ENCODE measurements at places on chromosomes 6 and 20.

- peak; percentile 16 for DNase-seq
Measured at GRCh38 chr6:87436435-87436834, 28.7 kb downstream of the CFAP206 start.

GRCh38 chr6:37514837-37515236, 15.1 kb upstream of the CCDC167 start:
- DNase-seq: no peak

- no peak for DNase-seq
Measured at GRCh38 chr20:32539026-32539816, 45.9 kb downstream of the NOL4L start.

- DNase-seq: no peak
Measured at GRCh38 chr6:27312950-27313271, 838 bp upstream of the POM121L2 start.

GRCh38 chr6:17987697-17988421, 424 bp upstream of the KIF13A start:
- no peak for DNase-seq

DNA sequence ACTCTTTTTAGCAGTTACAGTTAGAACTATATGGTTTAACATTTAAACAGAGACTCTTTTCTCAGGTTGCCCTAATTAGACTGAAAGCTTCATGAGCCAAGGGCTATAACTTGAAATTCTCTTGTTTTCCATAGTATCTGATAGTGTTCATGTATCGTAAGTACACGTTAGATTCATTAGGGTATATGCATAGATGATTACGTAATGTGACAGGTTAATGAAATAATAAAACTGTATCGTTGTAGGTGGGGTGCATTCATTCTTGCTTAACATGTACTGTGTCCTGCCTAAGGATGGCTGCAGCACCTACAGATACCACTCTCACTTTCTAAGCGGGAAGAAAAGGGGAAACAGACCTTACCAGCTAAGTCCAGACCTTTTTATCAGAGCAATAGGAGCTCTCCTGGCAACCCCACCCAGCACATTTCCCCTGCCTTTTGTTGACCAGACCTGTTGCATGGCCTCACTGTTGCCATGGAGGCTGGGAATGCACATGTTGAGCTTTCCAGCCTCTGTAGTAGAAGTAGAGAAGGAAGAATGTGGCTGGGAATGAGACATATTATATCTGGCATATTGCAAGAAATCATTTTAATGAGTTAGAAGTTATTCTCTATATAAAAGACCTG, 83.0 kb downstream of the MAP3K4 start:
- DNase-seq: no peak

GRCh38 chr6:13098793-13099570, 229.4 kb downstream of the TBC1D7 start:
- no peak for DNase-seq

DNA sequence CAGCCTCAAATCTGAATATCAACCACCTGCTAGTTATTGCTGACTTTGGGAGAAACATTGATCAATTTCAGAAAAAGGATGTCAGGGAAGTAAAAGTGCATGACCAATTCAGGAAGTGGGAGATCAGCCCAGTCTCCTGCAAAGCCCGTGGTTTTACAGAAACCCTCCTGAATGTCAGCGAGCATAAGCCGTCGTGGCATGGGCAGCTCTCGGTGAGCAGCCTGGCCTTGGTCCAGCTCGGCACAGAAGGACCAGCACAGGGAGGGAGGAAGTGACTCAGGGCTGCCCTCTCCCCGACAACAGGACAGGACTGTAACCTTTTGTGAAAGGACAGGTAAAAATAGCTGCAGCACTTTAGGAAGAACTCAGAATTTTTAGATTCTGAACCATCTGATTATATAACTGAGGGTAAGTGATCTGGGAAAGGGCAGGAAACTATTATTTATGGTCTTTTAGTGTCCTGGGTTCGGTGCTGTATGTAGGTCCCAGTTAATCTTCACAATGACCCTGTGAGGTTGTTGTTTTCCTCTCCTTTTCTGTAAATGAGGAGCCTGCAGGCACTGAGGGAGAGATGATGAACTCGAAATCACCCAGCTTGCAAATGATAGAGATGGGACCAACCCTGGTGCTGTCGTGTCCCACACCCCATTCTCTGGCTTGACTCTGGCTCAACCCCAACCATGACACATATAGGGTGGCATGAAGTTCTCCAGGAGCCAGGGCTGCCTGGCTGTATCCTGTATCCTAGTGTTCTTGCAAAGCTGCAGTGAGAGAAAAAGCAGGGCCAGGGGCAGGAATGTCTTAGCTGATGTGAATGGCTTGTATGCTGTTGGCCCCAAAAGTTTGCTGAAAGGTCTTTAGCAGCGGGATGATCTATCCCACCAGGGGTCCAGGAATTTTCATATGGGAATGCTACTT, 37.6 kb downstream of the NRN1 start:
- DNase-seq: no peak

DNA sequence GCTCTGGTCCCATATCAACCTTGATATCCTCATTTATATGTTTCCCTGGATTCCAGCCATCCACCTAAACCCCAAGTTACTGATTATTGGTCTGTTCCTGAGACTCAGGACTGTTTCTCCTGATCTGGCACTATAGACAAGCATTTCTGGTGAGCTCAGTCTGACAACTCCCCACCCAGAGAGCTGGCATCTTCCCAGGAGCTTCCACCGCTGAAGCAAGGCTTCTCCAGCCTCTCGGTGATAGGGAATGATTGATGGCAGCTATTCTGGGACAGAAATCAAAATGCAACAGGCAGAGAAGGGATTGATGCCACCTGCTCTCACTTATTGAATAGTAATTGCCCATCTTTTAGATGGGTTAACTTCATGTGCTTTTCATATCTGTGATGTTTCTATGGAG, 169.7 kb upstream of the GGTLC1 start:
- DNase-seq: no peak

GRCh38 chr6:19613678-19614077, 223.5 kb upstream of the ID4 start:
- no peak for DNase-seq

DNA sequence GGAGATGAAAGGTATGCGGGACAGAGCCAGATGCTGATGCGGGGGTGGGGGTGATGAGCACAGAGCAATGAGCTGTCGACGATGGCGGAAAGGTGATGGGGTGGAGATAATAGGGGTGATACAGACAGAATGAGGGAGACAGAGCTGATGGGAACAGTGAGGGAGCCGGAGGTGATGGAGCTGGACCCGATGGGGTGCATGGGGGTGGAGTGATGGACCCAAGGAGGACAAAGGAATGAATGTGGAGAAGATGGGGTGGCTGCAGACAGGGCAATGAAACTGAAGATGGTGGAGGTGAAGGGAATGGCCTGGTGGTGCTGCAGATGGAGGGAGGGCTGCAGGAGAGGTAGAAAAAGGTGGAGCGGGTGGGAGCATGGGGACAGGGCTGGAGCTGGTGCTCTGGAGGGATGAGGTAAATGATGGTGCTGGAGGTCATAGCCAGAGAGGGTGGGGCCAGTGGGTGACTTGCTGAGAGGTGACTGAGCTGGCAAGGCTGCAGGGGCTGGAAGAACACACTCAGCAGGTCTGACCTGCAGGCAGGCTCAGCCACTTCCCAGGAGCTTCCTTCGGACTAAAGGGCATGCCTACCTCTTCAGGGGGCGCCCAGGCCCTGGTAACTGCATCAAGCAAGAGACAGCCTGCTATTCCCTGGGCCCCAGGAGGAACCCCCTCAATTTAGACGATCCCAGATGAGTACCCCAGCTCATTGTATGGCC, 6.0 kb upstream of the FOXS1 start:
- no peak for DNase-seq

- no peak for DNase-seq
Measured at GRCh38 chr20:1195226-1195625, 8.0 kb upstream of the C20orf202 start.

- DNase-seq: no peak
Measured at GRCh38 chr20:50632236-50632635, 59.1 kb downstream of the RIPOR3 start.

DNA sequence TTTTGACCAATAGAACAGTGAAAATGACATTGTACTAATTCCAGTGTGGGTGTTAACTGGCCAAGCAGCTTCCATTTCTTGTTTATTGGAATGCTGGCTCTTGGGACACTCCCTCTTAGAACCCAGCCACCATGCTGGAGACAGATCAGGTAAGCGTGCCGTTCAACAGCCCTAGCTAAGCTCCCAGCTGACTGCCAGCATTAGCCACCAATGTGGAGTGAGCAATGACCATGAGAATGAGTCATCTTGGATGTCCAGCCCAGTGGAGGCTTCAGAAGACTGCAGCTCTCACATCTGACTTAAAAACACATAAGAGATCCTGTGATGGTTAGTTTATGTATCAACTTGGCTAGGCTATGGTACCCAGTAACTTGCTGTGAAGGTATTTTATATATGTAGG, 3.0 kb upstream of the LINC00237 start:
- no peak for DNase-seq

GRCh38 chr6:106450653-106451052, 90.1 kb downstream of the CRYBG1 start:
- no peak for DNase-seq

DNA sequence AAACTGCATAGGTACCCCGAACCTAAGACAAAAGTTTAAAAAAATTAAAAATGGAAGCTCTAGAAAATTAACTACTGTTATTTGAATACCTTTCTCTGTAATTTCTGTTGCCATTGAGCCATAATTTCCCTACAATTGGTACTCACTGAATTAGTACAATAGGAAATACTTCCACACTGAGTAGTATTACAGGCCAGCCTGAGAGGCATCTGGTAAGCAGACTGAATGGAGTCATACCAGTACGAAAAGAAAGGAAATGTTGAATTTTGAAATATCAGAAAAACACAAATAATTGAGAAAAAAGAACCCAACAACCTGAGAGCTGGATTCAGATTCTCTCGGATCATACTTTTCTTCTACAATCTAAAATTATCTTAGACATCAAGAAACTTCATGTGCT, 791.3 kb downstream of the TENT5A start:
- no peak for DNase-seq

DNA sequence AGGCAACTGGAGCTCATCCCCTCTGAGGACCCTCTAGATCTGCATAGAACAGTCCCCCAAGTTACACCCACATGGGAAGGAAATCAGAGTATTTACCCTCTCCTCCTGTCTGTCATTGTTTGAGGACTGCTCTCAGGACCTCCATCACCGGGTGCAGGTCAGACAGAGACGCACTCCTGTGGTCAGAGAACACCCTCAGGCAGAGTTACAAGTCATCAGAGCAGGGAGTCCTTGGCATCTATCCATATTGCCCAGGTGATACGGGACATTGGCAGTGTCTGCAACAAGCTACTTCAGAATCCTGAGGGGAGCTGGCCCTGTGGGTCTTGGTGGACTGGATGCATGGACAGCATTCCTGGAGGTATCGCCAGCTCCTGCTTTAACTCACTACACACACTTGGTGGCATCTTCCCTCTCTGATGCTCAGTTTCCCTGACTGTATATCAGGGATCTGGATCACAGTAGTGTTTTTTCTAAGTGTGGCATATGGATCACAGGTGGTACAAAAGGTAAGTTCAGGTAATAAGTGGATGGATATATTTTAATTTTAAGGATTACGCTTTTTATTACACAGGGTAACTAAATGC, 15.1 kb upstream of the ISM1 start:
- no peak for DNase-seq

GRCh38 chr6:143328876-143329275, 121.6 kb downstream of the ADAT2 start:
- no peak for DNase-seq

DNA sequence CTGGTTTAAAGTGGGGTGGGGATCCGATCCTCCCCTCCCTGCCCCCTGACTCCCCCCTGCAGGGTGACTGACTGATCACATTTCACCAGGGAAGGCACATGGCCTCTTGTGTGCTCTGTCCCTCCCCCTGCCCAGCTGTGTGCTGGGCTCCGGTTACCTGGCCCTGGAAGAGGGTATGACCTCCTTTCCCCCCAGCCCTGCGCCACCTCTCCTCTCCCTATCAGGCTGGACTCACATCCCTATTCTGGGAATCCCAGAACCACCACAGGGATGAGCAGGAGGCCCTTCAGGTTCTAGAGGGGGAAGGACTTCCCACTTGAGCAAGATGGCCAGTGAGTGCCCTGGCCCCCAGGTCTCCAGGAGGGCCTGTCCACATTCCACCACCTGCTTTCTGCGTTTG, 2.1 kb upstream of the IP6K3 start:
- no peak for DNase-seq

GRCh38 chr20:36646678-36647077, 682 bp upstream of the SLA2 start:
- no peak for DNase-seq

DNA sequence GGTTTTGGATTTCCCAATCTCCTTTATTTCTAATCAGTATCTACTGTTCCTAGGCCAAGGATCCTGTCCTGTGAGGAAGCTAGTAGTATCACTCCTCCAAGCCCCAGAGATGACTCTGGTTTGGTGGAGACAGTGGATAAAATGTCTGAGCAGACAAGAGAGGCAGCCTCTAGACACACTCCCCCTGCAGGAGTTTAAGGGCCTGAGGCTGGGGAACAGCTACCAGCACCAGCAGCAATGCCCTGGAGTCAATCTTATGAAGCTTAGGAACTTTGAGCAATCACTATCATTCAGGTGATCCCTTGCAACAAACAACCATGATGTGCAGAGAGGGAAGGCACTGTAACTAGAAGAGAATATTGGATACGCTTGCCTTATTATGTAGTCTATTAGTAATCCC, 384.7 kb upstream of the ID4 start:
- no peak for DNase-seq

DNA sequence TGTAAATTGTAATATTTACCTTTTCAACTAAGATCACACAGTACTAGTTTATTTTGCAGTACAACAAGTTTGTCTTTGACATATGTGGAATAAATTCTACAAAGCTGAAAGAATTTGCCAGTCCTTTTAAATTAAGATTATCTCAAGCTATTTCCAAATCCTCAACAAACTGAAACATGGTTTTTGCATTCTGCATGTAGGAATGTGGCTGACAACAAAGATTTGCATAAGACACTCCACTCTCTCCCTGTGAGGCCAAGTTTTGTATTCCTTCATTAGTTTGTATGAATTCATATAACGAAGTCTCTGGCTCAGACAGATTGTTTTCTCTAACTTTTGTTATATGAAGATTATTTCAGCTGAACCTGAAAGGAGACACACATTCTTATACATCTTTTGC, 124.1 kb upstream of the THEMIS start:
- no peak for DNase-seq

- no peak for DNase-seq
Measured at GRCh38 chr6:138512609-138513008, 13.3 kb upstream of the NHSL1 start.

- no peak for DNase-seq
Measured at GRCh38 chr20:34717230-34718095, 13.3 kb downstream of the TP53INP2 start.

- no peak for DNase-seq
Measured at GRCh38 chr6:35874730-35875129, 46.2 kb downstream of the SRPK1 start.

GRCh38 chr6:102313699-102314098, 920.2 kb downstream of the GRIK2 start:
- no peak for DNase-seq

GRCh38 chr6:75751443-75751842, 2.4 kb downstream of the MYO6 start:
- no peak for DNase-seq

GRCh38 chr20:56736285-56736857, 107.3 kb downstream of the TFAP2C start:
- no peak for DNase-seq
